ENCODE measurements at places on chromosomes 4 and X.
A peak's percentile ranks its signal among the peaks of the same experiment; 100 is the strongest.

DNA sequence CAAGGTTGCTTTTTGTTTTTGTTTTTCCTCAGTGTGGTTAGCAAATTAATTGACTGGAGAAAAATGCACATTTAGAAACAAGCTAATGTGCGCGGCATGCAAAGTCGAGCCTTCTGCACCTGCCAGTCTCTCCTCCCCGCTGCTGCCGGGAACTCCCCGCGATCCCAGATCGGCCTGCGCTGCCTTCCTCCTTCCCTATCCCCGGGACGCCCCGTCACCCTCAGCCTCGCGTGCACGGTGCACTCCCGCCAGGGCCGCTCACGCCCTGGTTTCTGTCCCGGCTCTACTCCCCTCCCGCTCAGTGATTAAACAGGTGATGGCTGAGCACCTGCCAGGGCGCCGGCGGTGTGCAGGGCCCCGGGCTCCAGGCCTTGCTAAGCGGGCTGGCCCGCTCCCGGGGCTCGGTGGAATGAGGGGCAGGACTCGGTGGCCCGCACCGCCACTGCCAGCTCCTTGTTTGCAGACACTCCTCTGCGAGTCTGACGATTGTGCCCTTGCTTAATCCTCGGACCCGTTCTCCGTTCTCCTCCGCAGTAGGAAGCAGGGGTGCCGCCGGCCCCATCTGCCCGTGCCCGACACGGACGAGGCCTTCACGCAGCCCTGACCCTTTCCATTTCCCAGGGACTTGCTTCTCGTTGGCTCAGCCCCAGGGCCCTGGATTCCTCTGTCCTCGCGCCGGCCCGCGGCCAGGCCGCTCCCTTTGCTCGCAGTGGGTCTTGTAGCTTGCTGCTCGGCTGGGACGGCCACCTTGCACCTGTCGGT, 143.4 kb downstream of the TRIML1 start:
- no peak for DNase-seq

DNA sequence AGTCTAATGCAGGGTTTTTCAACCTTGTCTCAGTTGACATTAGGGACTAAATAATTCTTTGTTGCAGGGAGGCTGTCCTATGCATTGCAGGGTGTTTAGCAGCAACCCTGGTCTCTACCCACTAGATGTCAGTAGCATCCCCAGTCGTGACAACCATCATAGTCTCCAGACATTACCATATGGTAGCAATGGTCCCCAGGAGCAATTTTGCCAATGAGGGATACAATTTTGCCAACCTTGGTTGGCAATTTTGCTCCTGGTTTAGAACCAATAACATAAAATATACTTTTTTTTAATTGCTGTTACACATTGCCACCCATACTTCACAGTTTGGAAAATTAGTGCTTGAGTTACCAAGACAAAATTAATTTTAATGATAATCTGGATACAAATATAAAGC, 6.0 kb downstream of the EREG start:
- DNase-seq, result peak; percentile 18

GRCh38 chrX:13144927-13145655, 100.7 kb upstream of the FAM9C start:
- DNase-seq, result no peak

GRCh38 chr4:160835789-160836188, 1328.0 kb downstream of the FSTL5 start:
- no peak for DNase-seq

DNA sequence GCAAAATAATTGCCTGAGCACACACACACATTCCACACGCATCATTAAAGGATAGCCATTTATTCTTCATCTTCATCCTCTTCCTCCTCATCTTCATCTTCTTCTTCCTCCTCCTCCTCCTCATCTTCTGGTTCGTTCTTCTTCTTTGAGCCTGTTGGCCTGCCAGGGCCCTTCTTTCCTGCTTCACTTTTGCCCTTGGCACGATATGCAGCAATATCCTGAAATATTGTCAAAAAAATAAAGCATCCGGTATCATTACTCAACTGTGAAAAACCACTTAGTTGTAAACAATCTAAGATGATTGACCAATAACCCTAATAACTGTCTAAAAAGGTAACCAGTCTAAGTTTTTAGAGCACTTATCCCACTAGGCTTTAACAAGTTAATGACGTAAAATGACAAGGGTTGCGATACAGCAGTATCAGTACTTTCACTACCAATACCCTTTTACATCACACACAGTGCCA, 2.1 kb downstream of the HMGB2 start:
- DNase-seq, result no peak

DNA sequence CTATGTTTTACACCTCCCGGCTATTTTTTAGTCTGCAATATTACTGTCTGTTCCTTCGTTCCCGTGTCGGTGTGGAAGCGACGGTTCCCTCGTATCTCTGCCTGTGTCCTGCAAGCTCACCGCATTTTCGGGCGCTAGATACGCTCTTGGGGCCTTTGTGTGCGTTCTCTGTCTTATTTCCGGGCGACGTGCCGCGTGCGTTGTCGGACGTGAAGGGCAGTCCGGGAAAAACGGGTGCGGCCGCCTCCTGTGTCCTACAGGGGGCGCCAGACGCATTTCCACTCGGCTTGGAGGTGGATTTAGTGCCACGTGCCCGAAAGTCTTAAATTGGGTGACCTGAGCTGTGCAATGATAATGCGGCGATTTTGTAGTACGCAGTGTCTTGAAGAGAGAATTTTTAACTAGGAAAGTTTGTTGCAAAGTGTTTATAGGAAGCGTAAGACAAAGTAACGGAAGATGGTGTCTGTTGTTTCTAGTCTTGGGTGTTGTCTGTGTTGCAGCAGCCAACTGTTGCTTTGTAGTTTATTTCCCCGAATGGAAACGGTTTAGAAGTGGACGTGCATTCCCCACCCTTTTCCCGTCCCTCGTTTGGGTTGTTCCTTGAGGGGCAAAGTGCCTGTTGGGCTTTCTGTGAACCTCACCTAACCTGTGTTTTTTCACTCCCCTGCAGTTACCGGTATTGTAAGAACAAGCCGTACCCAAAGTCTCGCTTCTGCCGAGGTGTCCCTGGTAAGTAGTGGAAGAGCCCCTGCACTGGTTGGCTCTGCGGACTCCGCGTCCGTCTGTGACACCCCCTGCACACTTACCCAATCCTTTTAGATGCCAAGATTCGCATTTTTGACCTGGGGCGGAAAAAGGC, 720 bp downstream of the RPL10 start:
- no peak for DNase-seq

GRCh38 chrX:3680459-3680858, 33.0 kb downstream of the PRKX start:
- no peak for DNase-seq

- DNase-seq, result no peak
These were observed 34.8 kb upstream of the USP51 start for GRCh38 chrX:55524487-55524886.

DNA sequence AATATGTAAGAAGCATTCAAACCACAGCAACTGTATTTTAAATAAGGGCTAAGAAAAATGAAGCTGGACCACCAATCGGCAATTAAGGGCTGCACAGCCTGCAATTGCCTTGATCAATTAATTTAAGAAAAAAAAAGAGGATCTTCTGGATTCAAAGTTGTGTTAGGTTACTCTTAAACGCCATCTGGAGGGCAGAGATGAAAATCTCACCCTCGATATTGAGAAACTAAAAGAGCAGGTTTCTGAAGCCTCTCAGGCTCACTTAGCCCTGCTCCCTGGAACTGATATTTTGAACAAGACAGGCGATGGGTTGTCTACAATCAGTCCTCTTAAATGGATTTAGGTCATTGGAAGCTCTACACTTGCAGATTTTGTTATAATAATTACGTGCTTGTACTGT, 579.4 kb downstream of the GRXCR1 start:
- DNase-seq, result no peak

- no peak for DNase-seq
These were observed 801.8 kb downstream of the STIM2 start for GRCh38 chr4:27662426-27662825.

DNA sequence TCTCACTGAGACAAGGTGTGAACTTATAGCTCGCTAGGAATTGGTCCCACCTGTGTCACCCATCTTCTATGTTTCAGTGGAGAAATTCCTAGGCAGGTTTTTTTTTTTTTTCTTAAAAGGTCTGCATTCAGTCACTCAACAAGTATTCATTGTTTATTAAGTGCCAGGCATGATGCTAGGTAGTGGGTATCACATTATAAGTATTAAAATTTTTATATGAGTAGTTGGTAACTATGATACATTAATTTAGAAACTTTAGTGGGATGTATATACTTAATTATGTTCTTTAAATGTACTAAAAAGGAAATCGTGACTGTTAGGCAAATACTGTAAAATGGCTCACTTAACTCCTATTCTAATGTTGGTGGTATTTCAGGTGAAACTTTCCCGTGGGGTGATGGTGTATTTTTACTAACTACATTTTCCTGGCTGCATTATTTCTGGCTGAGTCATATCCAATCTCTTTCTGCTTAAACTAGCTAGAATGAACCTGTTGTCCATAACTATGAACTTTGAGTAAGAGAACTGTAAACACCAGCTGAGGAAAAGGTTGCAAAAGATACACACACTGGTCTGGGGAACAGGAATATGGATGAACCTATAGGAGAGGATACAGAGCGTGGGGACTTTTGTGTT, 49.3 kb upstream of the MED14 start:
- DNase-seq, result no peak

GRCh38 chr4:161419822-161420221, 744.0 kb downstream of the FSTL5 start:
- DNase-seq, result peak; percentile 6

GRCh38 chr4:150583287-150584110, 1.5 kb downstream of the MAB21L2 start:
- peak; percentile 32 for DNase-seq

DNA sequence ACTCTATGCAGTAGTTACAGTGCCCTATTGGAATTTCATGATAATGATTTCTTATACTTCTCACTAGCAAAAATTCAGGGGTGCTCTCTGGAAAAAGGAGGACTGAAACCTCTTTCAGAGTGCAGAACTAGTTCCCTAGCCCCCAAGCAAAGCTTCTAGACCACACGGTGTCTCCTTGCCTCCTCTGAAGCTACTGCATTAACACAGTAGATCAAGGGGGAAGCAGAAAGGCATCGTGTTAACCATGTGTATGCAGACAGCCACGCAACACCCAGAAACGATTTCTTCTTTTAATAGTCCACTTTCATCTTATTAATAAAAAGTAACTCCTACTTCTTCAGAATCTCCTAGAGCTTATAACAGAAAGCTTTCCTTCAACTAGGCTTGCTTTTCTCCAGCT, 44.7 kb downstream of the MAML3 start:
- DNase-seq, result no peak

GRCh38 chr4:21181716-21182115, 481.5 kb downstream of the PACRGL start:
- no peak for DNase-seq

DNA sequence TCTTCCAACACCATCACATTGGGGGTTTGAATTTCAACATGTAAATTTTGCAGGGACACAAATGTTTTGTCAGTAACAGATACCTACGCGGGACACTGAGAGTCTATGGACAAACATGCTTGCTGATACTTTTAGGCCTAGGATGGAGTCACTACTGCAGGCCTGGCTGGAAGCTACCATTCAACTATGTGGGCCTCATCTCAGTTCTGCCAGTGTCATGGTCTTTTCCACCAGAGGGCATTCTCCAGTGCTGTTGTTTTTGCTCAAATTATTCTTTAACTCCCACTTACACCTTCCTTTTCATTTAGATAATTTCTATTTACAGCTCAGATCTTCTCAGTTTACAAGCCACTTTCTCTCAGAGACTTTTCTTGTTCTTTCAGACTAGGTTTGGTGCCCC, 7.0 kb upstream of the ANK2 start:
- DNase-seq, result no peak

DNA sequence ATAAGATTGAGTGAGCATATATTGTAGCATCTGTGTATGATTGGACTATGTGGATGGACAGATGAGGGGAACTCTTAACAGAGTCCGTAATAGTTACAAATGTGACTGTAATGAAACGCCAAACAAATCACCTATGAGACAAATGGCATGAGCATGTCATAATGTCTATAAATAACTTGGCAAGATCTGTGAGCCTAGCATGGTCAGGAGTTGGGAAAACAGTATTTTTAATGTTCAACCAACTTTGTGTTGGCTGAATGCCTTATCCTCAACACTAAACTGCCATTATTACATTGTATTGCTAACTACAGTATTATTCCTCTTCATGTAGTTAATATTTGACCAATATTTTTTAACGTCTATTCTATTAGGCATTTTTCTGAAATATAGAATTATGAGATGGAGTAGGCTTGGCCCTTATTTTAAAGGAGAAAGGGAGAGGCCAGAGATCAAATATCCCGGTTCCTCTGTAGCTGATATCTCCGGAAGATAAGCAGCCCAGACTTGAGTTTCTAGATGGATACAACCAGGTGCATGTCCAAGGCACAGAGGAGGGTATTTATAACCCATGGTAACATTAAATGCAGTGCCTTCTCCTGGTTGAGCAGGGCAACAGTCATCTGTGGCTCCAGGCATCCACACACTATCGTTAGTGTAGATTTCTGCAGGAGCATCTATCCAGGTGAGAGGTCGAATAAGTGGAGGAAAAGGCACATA, 32.7 kb downstream of the PF4 start:
- no peak for DNase-seq

DNA sequence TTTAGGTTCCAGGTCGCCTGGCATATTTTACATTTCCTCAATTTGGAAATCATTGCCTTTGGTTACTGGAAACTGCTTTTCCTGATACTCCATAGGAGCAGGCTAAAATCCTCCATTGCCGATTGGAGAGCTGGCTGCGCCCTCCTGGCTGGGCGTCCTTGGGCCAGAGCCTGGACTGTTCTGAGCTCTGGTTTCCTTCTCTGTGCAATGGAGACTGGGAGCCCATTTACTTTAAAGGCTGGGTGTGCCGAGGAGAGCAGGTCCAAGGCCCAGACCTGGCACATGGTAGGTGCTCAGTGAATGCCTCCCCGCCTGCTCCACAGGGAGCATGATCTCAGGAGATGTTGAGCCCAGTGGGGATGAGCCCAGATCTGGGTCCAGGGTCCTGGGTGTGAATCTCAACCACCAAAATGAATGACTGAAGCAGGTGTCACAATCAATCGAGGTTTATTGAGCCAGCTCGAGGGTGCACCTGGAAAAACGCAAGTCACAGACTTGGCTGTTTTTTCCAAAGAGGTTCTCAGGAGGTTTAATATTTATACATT, 50.0 kb downstream of the EVC start:
- DNase-seq, result no peak

DNA sequence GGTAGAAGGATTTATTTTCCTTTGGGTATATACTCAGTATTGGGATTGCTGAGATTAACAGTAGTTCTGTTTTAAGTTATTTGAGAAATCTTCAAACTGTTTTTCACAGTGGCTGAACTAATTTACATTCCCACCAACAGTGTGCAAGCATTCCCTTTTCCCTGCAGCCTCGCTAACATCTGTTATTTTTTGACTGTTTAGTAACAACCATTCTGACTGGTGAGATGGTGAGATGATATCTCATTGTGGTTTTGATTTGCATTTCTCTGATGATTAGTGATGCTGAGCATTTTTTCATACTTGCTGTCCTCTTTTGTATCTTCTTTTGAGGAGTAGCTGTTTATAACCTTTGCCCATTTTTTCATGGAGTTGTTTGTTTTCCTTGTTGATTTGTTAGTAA, 457.8 kb downstream of the TRAM1L1 start:
- DNase-seq, result no peak

GRCh38 chr4:2041239-2042130, 17.6 kb upstream of the NAT8L start:
- DNase-seq, result peak; percentile 93

- DNase-seq, result no peak
These were observed 138.8 kb downstream of the MTNR1A start for GRCh38 chr4:186416451-186417060.

GRCh38 chrX:107654566-107654871, 26.2 kb downstream of the PRPS1 start:
- no peak for DNase-seq

GRCh38 chr4:152045807-152046571, 285.2 kb upstream of the GATB start:
- peak; percentile 17 for DNase-seq

All from HTR-8/SVneo (cell line).